ENCODE measurements at places on chromosomes 1 and 21.

- DNase-seq = no peak
Observed at GRCh38 chr1:161274874-161275273, 16.3 kb downstream of the PCP4L1 start.

DNA sequence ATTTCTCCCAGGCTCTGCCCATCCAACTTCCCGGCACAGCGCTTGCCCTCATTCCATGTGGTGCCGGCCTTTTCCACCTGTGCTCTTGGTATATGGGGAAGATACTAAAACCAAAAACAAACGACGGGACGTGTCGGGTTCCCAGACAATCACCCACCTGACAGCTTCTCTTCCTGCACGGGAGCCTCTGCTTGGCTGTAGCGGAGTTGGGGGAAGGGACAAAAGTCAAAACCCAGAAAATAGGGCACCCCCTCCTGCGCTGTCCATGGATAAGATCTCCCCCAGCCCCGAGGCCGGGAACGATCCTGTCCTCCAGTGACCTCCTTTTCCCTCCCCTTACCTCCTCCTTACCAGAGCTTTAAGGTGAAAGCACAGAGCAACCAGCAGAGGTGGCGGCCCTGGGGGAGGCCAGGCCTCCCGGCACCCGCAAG lies 640 bp downstream of the JTB start:
- DNase-seq = no peak

GRCh38 chr1:74857676-74858075 lies 124.7 kb downstream of the TYW3 start:
- DNase-seq = no peak

DNA sequence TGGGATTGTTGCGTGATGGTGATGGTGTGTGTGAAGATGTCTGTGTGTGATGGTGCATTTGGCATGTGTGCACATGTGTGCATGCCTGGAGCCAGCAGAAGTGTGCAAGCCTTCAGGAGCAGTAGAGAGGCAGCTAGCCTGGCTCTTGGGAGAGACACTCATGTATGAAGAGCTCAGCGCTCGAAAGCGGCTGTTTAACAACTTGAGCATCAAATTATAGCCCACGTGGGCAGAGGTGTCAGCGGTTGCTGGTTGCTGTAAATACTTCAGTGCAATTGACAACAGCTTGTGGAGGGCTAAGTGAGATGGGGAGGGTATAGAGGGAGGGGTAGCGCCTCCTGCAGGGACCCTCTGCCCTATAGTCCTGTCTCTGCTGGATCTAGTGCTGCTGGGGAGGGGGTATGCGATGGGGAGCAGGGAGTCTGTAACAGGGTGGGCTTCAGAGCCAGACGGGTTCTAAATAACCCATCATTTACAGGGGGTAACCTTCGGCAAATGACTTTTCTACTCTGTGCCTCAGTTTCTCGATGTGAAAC lies 21.5 kb downstream of the FOXD2 start:
- DNase-seq = no peak

GRCh38 chr1:186297439-186298045 lies 77.5 kb downstream of the TPR start:
- DNase-seq = no peak

All from fibroblast of skin of left biceps (primary cell).